ENCODE measurements at places on chromosomes 6 and 20.

- no peak for DNase-seq
Observed at GRCh38 chr20:8805737-8806442, 263.0 kb upstream of the PLCB4 start.

DNA sequence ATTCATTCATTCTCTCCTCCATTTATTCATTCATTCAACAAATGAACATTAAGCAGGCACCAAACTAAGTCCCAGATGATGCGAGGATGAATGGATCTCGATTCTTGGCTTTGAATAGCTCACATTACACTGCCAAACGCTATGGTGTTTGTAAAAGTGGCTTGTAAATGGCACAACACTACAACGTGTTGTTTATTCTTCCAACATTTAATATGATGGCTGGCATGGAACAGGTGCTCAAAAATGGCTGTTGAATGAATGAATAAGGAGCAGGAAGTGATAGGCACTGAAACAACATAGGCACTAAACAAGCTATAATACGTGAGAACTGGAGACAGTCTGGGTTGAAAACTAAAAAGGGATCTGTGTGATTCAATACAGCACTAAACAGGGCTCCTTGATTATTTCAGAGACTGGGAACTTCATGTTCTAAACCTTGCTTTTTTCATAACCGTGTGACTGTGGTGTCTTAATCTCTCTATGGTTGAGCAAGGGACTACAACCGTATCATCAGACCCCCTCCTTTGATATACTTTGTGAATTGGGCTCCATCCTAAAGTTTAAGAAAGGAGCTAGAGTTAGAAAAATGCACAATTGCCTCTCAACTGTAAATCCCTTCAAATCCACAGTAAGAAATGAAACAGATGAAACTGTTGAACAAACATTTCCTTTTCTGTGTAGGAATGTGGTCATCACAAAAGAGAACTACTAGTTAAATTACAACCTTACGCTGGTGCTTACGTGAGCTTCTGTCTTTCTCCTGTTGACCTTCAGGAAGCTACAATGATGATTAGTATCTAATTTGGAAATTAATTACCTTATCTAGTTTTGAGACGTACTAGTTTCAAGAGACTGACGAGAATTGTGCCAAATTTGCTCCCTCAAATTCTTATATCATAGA is 16.9 kb upstream of the SLC16A10 start:
- DNase-seq: no peak

- no peak for DNase-seq
Observed at GRCh38 chr6:139858429-139858828, 484.0 kb upstream of the CITED2 start.

GRCh38 chr6:118785601-118786000 is 108.4 kb upstream of the ASF1A start:
- DNase-seq: no peak

GRCh38 chr6:100346828-100347227 is 117.9 kb downstream of the SIM1 start:
- no peak for DNase-seq

DNA sequence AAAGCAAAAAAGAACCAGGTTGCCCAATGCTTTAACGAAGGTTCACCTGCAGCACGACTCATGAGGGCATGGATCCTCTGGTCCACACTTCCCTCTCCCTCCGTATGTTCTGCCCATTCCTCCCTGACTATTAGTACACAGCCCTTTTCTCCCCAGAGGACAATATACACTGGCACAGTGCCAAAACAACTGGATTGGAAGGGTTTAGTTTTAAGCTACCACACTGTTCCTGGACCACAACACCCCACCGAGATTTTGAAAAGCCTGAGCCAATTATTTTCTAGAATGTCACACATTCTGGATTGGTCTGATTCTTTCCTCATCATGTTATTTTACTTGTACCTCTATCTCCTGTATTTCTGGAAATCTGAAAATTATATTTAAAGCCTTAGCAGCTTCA is 2.9 kb upstream of the AKAP7 start:
- no peak for DNase-seq

- no peak for DNase-seq
Observed at GRCh38 chr6:158744986-158745430, 74.2 kb downstream of the EZR start.

GRCh38 chr20:3521852-3522740 is 51.3 kb downstream of the ATRN start:
- DNase-seq: no peak

GRCh38 chr6:105164418-105164817 is 15.4 kb downstream of the POPDC3 start:
- DNase-seq: no peak

DNA sequence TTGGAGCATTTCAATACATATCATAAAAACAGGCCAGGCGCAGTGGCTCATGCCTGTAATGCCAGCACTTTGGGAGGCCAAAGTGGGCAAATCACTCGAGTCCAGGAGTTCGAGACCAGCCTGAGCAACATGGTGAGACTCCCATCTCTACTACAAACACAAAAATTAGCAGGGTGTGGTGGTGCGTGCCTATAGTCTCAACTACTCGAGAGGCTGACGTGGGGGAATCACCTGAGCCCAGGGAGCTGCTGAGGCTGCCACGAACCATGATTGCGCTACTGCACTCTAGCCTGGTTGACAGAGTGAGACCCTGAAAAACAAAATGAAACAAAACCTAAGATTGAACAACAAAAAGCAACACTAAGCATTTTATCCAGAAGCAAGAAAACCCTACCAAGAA is 47.2 kb downstream of the BACH2 start:
- DNase-seq: peak; percentile 78

DNA sequence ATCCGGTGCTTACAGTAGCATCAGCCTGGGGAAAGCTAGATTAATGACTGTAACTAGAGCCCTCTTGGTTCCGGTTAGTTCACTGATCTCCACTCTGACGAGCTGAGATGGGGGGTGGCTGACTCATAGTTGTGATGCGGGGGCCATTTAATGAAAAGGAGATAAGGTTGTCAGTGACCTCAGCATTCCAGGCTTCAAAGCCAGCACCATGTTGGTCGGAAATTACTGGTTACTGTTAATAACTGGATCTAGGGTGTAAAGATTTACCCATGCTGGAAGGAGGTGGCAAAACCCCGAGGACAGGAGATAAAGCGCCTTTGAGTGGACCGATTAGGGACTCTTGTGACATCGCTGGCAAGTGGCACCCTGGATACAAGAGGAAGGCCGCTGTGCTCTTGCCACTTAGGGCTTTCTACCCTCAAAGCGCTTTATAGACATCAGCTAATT is 21.1 kb downstream of the FOXC1 start:
- DNase-seq: no peak

DNA sequence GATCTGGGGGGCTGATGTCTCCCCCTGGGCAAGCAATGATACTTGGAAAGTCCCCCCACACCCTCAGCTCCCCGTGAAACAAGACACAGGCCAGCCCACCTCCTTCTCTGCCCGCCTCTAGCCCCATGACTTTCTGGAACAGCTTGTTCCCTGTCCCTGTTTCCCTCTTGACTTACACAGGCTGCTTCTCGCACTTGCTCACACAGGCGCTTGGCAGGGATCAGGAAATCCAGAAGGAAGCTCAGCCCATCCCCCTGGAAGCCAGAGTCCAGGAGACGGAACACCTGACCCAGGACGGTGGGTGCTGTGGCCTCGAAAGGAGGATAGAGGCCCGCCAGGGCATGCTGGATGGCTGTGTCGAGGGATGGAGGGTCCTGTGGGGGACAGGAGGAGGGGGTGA is 14.8 kb downstream of the KIAA1755 start:
- no peak for DNase-seq

- DNase-seq: peak; percentile 38
Observed at GRCh38 chr6:161079566-161080262, 88.1 kb downstream of the MAP3K4 start.

DNA sequence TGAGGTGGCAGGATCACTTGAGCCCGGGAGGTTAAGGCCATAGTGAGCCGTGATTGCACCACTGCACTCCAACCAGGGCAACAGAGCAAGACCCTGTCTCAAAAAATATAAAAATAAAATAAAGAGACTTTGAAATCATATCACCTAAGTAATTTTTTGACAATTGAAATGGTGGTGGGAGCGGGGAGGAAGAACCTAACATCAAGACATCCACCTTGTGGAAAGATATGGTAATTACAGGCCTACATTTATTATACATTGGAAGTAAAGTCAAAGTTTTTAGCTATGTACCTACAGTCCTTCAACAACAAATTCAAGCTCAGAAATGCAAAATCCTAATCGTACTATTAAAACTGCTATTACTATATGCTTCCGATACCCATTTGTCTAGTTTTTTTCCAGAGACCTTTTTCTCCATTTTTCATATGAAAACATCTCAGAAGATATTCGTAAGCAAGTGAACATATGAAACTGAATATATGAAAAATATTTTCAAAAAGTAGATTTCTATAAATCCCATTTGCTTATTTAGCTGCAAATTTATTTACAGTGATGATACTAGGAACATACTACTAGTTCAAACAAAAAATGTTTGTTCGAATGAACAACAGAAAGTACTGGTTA is 83.3 kb downstream of the SYCP2 start:
- no peak for DNase-seq

- no peak for DNase-seq
Observed at GRCh38 chr6:7267466-7268091, 45.4 kb downstream of the SSR1 start.

- peak; percentile 68 for DNase-seq
Observed at GRCh38 chr6:11710311-11710761, 68.3 kb downstream of the ADTRP start.

GRCh38 chr6:35021004-35021403 is 120.1 kb downstream of the TCP11 start:
- DNase-seq: no peak

DNA sequence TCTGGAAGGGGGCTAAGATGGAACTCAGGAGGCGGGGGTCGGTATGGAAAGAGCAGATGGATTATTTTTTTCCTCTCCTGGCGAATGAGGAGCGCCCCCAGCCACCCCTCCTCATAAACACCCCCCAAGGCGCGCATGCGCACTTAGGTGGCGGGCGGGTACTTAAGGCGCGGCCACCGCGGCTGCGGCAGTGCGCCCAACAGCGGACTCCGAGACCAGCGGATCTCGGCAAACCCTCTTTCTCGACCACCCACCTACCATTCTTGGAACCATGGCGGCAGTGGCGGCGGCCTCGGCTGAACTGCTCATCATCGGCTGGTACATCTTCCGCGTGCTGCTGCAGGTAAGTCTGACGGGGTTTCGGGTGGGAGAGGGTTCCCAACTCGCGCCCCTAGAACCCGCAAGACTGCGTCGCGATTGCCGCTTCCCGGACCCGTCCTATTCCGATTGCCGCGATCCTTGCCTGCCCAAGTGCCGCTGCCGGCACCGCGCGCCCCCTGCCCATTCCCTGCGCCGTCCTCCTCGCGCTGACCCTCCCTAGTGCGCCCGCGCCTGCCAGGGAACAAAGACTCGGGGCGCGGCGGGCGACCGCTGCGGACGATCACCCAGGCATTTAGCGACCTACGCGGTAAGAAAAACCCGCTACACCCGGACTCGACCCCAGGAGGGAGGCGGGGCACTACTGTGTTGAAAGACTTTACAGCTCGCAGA is at the start of gene NNAT:
NNAT (plus strand) TSS at position 190 of the 711 bp plus-strand sequence; CDS start at position 272, 82 bp downstream.
- peak; percentile 15 for DNase-seq

DNA sequence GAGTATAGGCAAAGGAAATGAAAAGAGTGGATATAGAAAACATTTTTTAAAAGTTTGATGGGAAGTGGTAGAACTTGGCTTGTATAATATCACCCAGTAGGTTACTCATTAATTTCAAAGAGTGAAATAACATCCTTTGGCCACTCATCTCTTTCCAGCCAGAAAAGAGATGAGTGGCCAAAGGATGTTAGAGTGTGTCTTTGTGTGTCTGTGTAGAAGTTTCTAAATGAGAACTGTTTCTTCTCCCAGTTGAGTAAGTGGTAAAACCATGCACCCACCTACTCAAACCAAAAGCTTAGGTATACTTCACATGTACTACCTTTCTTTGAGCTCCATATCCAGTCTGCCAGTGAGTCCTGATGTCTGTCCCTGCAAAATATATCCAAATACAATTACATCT is 47.7 kb upstream of the TMEM244 start:
- no peak for DNase-seq

DNA sequence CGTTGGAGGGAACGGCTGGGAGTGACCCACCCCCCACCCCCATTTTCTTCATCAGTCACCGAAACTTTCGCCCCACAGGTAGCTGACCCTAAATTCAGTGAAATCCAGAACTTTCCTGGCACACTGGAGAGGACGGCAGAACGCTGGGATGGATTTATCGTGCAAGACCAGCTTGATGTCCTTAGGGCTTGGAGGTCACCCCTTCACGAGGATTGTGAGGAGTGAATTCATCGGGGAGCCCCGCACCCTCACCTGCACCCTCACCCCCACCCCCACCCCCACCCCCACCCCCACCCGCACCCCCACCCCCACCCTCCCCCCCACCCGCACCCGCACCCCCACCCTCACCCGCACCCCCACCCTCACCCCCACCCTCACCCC is 13.3 kb upstream of the TCFL5 start:
- no peak for DNase-seq

- DNase-seq: no peak
Observed at GRCh38 chr20:53897884-53898555, 172.4 kb downstream of the BCAS1 start.

- no peak for DNase-seq
Observed at GRCh38 chr6:27143474-27144026, 104.0 kb upstream of the PRSS16 start.

DNA sequence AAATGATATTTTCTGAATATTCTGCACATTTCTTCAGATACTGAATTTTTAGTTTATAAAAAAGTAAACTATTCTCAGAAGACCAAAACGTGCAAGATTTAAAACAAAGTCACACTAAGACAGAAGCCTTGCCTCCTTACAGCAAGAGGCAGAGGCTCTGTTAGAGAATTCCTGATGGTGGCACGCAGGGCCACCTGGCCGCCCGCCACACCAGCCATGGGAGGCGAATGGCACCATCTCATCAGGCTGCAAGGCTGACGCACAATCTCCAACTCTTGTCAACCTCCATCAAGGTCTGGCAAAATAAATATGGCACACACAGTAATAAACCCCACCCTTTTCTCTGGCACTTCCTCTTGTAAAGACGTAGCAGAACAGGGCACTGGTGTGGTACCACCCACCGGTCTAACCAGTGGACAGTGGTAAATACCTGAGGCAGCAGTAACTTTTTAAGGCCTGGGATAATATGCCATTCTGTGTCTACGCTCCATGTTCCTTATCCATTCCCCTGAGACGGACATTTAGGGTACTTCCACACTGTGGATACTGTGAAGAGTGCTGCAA is 111.4 kb downstream of the WDR27 start:
- no peak for DNase-seq

DNA sequence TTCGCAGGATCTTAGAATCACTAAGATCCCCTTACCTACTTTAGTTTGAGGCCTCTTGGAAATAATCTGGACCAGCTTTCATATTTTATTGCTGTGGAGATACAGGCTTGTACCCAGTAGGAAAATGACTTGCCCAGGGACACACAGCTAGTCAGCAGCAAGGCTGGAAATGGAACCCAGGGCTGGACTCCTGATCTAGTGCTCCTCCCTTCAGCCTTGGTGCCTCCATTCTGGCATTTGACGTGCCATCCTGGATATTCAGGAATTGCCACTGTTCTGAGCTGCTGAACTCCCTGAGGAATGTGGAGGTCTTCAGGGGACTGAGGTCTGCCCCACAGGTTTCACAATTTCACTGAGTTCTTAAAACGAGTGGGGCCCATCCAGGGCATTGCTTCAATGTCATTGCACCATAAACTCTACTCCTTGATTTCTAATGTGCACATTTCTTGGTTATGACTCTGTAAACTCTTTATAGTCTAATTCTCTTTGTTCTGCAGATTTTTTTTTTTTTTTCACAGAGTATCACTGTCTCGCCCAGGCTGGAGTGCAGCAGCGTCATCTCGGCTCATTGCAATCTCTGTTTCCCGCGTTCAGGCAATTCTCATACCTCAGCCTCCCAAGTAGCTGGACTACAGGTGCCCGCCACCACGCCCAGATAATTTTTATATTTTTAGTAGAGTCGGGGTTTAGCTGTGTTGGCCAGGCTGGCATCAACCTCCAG is 26.7 kb upstream of the CDKN1A start:
- no peak for DNase-seq

All from activated naive CD8-positive, alpha-beta T cell treated with anti-CD3 and anti-CD28 coated beads for 36 hours (primary cell).